CD4-positive, alpha-beta T cell treated with Interleukin-15 for 4 hours (primary cell): ENCODE measurements at places on chromosomes 1 and 21.
A peak's percentile ranks its signal among the peaks of the same experiment; 100 is the strongest.

DNA sequence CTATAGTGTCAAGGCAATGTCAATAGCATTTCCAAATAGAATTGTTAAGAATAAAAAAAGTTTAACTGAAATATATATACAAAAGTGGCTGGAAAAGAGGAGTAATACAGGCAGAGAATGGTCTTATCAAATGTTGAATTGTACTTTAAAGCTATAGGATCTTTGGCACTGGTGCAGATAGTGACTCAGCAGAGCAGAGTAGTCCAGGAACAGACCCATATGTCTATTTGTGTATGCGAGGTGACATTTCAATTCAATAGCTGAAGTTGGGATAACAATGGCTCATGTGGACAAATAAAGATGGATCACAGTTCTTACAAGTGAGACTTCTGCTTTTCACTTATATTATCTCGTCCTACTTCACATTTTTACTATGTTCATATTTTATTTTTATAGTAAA is 543.0 kb upstream of the B3GALT2 start:
- DNase-seq, result no peak

GRCh38 chr1:242005866-242006535 is 7.1 kb upstream of the MAP1LC3C start:
- DNase-seq, result no peak

DNA sequence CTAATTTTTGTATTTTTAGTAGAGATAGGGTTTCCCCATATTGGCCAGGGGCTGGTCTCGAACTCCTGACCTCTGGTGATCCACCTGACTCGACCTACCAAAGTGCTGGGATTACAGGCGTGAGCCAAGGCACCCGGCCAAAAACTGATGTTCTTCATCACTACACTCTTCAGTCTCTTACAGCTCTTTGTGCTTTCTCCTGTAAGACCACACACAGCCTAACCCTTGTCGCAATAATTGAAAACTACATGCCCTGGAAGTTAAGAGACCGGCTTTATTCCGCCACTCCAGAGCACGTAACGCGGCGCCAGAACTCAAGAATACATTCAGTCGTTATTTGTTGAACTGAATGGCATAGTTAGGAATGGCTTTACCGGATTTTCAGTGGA is 552 bp downstream of the GPATCH4 start:
- no peak for DNase-seq

GRCh38 chr1:166888373-166889111 is 12.5 kb upstream of the TADA1 start:
- DNase-seq, result no peak

- DNase-seq, result peak; percentile 25
Measured at GRCh38 chr1:31182352-31182751, 57.3 kb downstream of the NKAIN1 start.

- no peak for DNase-seq
Measured at GRCh38 chr1:67429011-67429527, 1.1 kb downstream of the SERBP1 start.

DNA sequence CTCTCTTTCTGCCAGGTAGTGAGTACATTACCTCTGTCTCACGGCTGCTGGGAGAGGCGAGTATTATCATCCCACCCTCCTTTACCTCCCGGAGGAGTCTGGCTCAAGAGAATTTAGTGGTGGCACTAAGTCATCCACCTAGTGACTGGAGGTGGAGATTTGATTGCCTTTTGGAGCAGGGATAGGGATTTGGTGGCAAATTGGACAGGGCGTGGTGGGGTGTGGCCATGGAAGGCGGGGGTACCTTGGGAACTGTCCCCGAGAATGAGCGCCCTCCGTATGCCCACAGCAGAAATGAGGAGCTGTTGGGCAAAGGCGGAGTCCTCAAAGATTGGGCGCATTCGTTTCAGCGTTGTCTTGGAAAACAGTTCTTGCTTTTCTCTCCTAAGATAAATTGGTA is 32.1 kb upstream of the HMGN1 start:
- no peak for DNase-seq

GRCh38 chr1:81232420-81232819 is 568.3 kb upstream of the ADGRL2 start:
- DNase-seq, result no peak

DNA sequence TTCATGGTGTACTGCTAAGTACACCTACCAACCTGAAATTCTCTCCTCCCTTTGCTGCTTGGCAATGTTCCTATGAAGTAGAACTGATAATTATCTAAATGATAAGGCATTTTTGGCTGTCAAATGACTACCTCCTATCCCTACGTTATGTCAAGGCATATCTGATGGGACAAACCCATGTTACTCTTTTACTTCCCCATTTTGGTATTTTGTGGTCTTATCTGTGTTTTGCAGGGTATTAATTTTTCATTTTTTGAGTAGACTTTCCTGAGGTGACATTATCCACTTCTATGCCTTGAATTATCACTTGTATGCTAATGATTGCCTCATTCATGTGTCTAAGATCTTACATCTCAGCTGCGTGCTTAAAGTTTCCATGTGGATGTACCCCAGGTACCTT is 499.6 kb upstream of the B3GALT2 start:
- no peak for DNase-seq

- DNase-seq, result no peak
Measured at GRCh38 chr1:109210058-109210457, 3.7 kb upstream of the SARS1 start.

DNA sequence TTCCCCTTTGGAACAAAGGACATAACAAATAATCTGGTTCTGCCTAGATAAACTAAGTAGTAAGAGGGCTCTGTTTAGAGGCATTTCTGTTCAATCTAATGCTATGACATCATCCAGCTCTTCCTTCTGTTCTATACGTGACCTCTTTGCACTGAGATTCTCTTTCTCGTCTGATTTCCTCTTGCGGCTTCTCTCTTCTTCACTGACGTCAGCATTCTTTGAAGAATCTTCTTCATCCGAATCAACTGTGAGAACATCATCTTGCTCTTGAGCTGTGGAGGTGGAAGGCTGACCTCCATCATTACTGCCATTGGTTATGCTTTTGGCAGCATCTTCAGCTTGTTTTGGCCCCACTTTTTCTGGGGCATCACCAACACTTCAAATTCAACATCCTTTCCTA is 130.4 kb downstream of the HS2ST1 start:
- DNase-seq, result peak; percentile 31

GRCh38 chr1:22760455-22760854 is 49.8 kb downstream of the EPHB2 start:
- DNase-seq, result no peak

GRCh38 chr1:223077247-223077833 is 65.7 kb downstream of the TLR5 start:
- DNase-seq, result no peak

GRCh38 chr1:44721485-44722361 is 9.2 kb downstream of the RNU5D-1 start:
- peak; percentile 80 for DNase-seq

DNA sequence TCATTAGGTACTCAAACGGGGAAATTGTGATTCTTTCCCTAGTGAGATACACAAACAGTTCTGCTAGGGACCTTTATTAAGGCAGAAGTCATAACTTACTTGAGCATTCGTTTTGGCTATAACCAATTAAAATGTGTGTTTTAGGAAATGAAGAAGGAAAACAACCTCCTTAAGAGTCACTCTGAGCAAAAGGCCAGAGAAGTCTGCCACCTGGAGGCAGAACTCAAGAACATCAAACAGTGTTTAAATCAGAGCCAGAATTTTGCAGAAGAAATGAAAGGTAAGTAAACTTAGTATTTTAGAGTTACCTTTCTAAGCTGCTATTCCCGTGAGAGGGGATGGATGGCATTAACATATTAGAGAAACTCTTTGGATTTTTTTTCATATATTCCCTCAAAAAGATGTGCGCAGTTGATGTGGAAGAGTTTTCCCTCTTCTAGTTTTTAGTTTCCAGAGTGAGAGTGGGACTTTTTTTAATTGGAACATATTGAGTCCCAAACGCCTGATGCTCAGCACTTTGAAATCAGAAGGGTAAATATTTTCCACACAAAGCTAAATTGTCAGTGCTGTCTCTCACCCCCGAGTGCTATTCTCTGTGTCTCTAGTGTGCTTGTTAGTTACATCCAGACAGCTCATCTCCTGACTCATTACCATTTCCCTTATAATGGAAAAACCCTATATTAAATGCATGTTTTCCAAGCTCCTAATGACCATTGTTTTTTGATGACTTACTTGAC is 34.9 kb downstream of the CENPF start:
- DNase-seq, result peak; percentile 43

DNA sequence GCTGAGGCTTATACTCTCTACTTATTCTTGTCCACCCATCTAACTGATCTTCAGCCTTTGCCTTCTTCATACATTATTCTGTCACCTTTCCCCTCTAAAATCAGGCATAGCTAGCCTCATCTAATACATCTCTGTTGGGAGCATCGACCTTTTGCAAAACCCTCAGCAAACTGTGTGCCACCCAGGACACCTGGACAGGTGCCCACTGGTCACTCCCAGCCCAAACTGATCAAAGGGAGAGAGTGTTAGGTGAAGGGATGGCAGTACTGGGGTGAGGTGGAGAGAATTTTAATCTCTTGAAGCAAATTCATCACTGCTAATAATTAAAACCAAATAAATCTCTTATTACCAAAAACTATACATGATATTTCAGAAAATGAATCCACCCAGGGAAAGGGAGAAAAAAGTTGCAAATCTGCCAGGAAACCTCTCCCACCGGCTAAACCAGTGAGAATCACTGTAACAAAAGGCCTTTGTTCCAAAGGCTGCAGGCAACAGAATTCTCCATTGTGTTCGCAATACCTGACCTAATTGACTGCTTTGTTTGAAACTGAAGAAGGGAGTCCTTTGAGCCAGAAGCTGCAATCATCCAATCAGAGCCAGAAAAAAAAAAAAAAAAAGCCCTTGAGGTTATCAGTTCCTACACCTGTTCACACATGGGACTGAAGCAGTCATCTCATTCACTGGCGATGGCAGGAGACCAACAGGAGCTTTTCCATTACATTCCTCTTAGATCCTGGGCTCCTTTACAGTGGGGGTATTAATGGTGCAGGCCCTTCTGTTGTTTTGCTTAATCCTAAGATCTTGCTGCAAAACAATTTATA is 172.6 kb downstream of the APP start:
- DNase-seq, result no peak

GRCh38 chr1:90475631-90476030 is 241.5 kb downstream of the BARHL2 start:
- DNase-seq, result no peak

DNA sequence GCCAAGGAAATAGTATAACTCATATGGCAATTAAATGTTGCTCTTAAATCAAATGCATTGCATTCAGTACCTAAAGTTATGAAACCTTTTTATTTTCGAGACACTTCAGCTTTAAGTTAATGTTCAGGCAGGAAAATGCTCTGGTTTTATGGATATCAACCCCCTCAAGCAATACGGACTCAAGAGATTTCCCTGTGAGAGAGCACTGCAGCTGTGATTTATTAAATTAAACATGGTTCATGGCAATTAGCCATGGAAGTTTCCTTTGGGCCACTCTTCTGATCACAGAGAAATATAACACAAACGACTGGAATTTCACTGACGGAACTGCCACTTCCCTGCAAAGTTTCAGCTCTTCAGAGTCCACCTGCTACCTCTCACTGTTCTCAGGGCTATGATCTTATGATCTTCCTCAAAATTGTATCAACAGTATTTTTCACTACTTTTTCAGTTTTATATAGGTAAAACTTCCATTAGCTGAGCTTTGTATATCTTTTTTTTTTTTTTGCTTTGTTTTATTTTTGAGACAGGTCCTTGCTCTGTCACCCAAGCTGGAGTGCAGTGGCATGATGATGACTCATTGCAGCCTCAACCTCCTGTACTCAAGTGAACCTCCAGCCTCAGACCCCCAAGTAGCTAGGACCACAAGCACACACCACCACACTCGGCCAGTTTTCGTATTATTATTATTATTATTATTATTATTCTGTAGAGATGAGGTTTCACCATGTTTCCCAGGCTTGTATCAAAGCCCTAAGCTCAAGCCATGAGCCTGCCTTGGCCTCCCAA is 923.1 kb upstream of the TMPRSS15 start:
- DNase-seq, result no peak

GRCh38 chr1:165129568-165130164 is 226.8 kb downstream of the LMX1A start:
- no peak for DNase-seq

GRCh38 chr1:2314273-2314802 is 77.0 kb downstream of the MORN1 start:
- DNase-seq, result no peak

GRCh38 chr1:4690951-4691675 is 36.7 kb downstream of the AJAP1 start:
- no peak for DNase-seq

DNA sequence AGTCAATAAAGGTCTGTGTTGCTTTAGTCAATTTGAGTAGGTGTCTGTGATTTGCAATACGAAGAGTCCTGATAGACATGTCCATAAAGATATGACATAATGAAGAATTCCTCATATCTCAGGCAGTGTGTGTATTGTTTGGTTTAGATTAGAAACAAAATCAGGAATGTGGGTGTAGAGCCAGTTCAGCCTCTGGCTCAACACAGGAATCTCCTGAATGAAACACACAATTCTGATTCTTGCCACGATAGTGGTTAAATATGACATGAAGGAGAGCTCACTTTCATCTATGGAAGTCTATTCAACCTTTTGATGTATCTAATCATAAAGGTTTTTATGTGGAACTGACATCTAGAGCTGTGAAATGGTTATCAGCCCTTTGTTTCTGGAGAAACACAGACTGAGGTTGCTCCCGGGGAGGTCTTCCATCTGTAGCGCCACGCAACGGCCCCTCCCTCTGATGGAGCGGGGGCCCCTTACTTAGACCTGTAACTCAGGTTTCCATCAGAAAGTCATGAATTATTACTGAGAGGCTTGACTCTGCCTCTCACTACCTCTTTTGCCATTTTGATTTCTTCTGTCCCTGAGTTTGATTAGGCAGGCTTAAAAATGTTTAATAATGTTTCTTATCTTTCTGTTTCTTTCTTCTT is 19.5 kb downstream of the TSPAN2 start:
- no peak for DNase-seq

DNA sequence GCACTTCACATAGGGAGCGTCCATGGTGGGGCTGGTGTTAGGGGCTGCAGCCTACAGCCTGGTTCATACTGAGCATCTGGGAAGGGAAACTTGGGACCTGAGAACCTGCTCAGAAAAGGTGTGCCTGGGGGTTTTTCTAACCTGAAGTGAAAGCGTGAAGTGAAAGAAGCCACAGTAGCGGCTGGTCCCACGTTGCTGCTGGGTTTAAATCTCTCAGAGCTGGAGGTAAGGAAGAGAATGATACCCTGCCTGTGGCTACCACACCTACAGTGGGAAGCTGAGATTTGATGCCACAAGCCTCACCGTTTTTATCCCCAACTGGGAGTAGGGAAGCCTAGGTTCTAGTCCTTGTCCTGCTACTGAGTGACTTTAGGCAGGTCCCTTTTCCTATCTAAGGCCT is 21.0 kb upstream of the FUCA1 start:
- DNase-seq, result no peak

DNA sequence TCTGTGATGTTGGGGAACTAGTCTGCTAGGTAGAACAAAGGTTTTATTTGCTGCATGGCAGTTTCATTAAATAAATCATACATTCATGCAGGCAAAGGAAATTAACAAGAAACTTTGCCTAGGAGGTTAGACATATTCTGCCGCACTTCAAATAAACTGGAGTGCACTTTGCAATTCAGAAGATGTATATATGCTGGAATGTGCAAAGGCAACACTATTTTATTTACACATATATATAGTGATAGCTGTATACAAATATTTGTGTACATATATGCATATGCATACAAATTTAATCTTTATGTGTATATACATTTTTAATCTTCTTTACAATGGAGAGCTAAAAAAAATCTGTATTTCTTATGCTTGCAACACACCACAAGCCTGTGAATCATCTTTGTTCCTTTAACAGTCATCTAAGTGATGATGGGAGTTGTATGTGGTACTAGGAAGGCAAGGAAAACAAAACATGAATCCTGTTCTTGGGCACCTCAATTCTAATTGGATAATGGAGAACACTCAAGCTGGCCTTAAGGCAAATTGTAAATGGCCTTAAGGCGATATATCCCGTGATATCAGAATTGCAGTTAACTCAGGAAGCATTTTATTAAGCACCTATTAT is 605.8 kb upstream of the CAMK1G start:
- no peak for DNase-seq
